ENCODE measurements at places on chromosomes 2 and 18.

- no peak for DNase-seq
Measured at GRCh38 chr2:23707096-23707495, 219.8 kb downstream of the ATAD2B start.

DNA sequence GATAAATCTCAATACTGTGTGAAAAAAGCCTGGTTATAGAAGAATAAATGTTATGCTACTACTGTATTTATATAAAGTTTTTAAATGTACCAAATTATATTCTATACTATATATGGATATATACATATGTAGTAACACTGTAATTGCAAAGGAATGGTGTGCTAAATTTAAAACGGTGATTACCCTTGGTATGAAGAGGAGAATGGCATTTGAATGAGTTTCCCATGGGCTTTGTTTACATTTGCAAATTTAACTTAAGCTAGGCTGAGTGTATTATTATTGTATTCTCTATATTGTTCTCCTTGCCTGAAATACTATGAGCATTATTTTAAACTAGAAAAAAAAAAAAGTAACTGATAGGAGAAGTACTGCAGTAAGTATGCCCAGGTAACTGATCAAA is 4.7 kb upstream of the SP3 start:
- no peak for DNase-seq

GRCh38 chr2:178530625-178531142 is 50.4 kb downstream of the PLEKHA3 start:
- DNase-seq = no peak

DNA sequence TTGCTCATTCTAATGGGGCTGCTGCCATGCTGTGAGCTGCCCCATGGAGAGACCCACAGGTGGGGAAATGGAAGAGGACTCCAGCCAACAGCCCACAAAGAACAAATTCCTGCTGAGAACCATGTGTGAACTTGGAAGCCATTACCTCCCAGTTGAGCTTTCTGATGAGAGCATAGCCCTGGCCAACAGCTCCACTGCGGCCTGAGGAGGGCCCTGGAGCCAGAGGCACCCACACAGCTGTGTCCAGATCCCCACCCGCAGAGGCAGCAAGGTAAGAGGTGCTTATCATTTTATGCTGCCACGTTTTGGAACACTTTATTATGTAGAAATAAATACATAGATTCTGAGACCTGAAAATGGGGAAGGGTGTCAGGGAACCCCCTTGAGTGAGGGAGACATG is 44.2 kb upstream of the OTOS start:
- no peak for DNase-seq

- no peak for DNase-seq
Measured at GRCh38 chr2:121334581-121335293, 49.7 kb upstream of the TFCP2L1 start.

- DNase-seq = no peak
Measured at GRCh38 chr2:19685731-19686130, 216.1 kb downstream of the TTC32 start.

- no peak for DNase-seq
Measured at GRCh38 chr18:33034945-33035344, 262.1 kb upstream of the KLHL14 start.

GRCh38 chr2:126750506-126750905 is 94.5 kb downstream of the GYPC start:
- DNase-seq = no peak

DNA sequence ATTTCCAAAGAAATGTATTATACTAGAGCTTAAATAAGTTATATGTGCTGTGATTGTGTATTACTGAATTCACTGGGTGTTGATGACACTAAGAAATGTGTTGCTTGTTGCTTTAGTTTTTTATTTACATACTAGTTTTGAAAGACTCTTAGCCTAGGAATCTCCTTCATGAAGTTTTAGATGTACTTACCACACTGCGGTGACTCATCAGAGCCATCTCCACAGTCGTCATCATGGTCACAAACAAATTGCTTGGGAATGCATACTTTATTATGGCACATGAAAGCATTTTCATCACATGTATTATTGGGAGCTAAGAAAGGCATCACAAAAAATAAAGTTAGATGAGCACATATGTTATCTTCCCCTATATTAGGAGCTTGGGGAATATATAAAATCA is 1624.2 kb downstream of the LRP1B start:
- DNase-seq = no peak

GRCh38 chr18:48490641-48491293 is 48.1 kb upstream of the CTIF start:
- no peak for DNase-seq

- DNase-seq = no peak
Measured at GRCh38 chr2:188785490-188785889, 188.7 kb upstream of the COL3A1 start.

DNA sequence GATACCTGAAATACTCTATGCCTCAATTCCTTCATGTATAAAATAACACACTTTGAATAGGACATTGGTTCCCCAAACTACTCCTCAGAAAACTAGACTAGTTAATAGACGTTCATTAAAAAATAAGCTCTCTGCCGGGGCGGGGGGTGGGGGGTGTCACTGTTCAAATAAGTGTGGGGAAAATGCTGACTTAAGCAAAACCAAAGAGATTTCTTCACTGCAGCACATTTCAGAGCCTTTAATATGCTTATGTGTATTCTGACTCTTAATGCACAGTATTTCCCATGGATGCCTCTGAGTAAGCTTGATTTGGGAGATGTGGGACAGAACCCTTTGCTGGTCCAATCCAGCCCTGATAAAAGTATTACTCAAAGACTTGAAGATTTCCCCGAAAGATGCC is 93.2 kb downstream of the LYPD6 start:
- DNase-seq = no peak

Data from hematopoietic multipotent progenitor cell treated with erythropoietin and hydrocortisone succinate and interleukin-3 and kit ligand, for 15 days (in vitro differentiated cells).